Activated effector memory CD4-positive, alpha-beta T cell treated with Interleukin-2 at 50 U/mL for 16 hours (primary cell): ENCODE measurements at places on chromosomes 12 and 14.

GRCh38 chr14:75041613-75042012, 9.7 kb downstream of the MLH3 start:
- DNase-seq: no peak

- DNase-seq: no peak
These were observed 123.7 kb upstream of the NTF3 start for GRCh38 chr12:5308216-5308615.

- DNase-seq: no peak
These were observed 1061.0 kb upstream of the TMEM132C start for GRCh38 chr12:127205781-127206555.

DNA sequence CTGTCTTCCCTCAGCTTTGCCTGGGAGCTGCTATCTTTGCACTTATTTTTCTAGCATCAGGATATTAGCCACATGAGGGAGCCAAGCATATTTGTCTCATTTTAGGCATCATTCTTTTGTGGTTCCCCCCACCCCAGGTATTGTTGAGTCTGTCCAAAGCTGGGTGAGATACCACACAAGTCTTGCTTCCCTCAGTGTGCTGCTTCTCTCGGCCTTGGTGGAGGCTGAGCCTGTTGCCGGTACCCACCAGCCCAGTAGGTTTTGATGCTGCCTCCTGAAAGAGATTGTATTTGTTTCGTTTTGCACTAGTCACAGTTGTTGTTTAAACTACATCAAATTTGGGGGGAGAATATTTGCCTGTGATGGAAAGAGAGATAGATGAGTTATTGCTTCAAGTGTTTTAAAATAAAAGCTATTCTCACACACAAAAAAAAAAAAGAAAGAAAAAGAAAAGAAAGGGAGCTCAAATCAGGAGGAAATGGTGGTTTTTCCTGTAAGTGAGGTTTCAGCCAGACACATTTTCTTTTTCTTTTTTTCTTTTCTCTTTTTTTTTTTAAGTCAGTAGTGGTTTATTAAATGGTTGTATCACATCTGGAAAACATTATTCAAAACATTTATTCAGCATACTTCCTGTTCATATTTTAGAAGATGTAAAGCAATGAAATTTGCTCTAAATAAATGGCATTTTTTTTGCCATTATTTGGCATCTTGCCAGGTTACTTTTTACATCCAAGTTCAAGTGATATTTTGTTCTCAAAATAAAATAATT, 58.5 kb downstream of the SLC4A8 start:
- DNase-seq: no peak

DNA sequence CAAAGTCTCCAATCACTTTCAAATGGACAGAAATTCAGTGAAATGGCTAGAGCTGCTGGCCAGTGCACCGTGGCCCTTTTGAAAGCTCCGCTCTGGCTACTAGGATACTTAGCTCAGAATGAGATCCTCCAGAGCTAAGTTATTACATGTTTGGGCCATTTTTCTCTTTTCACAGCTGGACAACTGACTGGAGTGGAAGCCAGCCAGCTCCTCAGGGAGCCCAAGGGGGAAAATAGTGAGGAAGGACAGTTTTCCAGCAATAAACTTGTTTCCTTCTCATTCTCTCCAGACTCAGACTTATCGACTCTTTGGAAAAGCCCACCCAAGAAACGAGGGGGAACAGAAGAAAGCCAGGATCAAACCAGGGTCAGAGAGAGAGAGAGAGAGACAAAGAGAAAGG, 266.0 kb downstream of the KSR2 start:
- DNase-seq: no peak

DNA sequence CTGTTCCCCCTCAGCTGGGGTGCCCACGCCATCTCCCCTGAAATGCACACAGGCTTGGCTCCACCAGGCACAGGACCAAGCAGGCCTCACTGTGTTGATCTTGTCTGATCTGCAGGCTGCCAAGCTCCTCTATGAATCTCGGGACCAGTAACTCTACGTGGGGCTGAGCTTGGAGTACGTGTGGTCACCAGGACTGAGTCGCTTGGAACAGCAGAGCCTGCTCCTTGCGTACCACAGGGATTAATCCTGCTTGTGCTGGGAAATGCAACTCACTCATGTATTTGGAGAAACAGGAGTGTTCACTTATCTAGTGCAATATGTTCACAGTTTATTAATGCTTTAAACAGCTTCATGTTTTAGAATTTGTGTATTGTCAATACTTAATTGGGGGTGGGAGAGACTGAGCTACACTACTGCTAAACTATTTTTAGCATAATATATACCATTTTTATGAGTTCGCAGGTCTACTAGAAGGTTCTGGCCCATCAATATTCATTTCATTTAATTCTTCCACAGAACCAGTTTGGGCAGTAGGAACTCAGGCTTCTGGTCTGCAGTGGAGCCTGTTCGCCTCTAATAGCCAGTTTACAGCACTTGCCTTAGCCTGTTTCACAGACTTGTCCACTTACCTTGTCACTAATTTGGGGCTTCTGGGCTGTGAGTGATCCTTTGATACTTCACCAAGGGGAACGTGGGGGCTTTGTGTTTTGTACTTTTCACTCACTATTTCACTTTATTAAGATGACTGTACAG, 17.4 kb downstream of the ZFYVE21 start:
- DNase-seq: no peak

GRCh38 chr12:99157946-99158345, 489.6 kb upstream of the GARIN6 start:
- no peak for DNase-seq

DNA sequence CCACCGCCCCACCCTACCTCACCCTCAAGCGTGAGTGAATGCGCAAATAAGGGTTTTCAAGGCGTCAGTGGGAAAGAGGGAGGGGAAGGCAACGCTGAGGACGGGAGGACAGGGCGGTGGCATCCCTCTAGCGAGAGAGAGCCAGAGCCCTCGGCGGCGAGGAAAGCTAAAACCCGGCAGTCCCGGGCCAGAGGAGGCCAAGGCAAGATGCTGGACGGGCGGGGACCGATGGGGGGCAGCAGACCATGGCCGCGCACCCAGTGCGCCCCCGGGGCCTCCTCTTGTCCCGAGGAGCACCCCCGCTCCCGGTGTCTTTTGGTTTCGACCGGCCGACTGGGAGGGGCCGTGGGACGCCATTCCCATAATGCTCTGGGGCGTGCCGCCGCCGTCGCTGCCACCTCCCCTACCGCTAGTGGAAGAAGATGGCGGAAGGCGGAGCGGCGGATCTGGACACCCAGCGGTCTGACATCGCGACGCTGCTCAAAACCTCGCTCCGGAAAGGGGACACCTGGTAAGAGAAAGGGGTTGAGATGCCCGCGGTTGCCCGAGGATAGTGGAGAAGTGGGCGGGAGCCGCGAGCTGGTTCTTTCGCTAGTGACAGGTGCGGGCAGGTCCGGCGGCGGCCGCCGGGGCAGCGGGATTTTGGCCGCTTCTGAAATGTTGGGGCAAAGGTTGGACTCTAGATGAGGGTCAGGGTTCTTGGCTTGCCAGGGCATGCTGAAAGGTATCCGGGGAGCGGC, at the start of gene USP15:
TSS of gene USP15 (plus strand) at position 412 of the 740 bp plus-strand sequence. CDS start at position 423, 11 bp downstream.
- DNase-seq: peak; percentile 96

DNA sequence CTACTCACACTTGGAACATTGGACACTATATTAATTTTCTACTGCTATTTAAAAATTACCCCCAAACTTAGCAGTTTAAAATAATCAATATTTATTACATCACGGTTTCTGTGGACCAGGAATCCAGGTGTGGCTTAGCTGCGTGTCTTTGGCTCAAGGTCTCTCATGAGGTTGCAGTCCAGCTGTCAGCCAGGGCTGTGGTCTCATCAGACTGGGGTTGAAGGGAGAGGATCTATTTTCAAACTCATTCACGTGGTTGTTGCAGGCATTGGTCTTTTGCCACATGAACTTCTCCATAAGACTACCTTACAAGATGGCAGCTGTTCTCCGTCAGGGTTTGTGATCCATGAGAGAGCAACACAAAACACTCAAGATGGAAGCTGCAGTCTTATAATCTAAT, 343.0 kb downstream of the BCAT1 start:
- DNase-seq: no peak

DNA sequence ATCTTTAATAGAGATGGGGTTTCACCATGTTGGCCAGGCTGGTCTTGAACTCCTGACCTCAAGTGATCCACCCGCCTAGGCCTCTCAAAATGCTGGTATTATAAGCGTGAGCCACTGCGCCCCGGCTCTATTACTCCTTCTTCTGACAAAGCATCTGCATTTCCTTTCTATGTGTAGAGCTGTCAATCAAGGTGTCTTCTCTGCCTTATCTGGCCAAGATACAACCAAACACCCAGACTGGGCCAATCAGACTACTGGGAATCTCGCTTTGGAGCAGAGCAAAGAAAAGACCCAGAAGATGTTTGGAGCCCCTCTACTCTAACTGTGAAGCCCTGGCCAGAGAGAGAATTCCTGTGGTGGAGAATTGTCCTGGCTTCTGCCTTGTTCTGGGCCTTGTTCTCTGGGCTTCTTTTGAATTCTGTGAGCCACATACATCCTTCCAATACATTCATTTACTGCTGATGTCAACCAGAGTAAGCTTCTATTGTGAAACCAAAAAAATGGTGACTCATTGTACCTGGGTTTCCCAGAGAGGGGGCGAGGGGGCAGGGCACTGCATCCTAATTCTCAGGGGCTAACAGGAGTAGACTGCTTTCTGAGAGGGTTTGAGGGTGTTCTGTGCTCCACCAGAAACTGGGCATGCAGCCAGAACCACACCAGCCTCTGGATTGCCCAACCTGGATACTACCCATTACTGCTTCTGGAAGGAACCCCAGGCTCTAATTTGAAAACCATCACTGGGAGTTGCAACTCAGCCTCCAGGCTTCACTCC, 18.8 kb upstream of the FLVCR2 start:
- DNase-seq: no peak

GRCh38 chr14:52349731-52350130, 35.6 kb downstream of the PTGER2 start:
- no peak for DNase-seq

DNA sequence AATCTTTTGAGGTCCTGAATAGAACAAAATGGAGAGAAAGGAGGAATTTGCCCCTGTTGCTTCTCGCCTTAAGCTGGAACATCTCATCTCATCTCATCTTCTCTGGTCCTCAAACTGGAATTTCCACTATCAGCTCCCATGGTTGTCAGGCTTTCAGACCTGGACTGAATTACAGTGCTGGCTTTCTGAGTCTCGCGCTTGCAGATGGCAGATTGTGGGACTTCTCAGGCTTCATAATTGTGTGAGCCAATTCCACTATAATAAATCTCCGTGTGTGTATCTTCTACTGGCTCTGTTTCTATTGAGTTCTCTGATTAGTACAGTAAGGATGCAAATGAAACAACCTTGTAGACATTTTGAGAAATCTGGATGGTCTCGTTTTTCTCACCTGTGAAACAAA, 199.0 kb downstream of the TMEM117 start:
- DNase-seq: no peak

GRCh38 chr12:12266389-12266872, 413 bp downstream of the LRP6 start:
- DNase-seq: no peak

GRCh38 chr14:76995279-76996035, 33.1 kb downstream of the IRF2BPL start:
- no peak for DNase-seq

GRCh38 chr14:80388980-80389711, 177.8 kb upstream of the DIO2 start:
- DNase-seq: no peak

GRCh38 chr14:95829321-95829720, 47.3 kb upstream of the TUNAR start:
- DNase-seq: no peak

DNA sequence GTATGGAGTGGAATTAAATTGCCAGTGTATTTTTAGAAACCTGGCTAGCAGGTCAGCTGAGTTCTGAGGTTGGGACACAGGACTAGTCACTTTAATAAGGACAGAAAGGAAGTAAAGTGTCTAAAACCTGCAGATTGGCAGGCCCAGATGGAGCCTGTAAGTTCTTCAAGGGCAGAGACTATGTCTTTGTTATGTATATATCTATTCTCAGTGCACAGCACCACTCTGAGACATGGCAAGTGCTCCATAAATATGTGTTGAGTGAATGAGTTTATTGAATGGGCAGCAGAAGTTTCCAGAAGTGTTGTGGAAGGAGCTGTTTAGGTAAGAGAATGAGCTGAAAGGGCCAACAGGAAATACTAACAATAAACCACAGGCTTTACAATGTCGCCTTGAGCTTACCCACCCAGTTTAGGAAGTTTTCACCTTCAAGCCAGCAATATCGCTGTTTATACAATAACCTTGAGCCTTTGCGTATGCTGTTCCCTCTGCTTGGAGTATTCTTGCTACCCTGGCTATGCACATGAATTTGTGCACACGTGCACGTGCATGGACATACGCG, 109.5 kb upstream of the TMPO start:
- DNase-seq: no peak

DNA sequence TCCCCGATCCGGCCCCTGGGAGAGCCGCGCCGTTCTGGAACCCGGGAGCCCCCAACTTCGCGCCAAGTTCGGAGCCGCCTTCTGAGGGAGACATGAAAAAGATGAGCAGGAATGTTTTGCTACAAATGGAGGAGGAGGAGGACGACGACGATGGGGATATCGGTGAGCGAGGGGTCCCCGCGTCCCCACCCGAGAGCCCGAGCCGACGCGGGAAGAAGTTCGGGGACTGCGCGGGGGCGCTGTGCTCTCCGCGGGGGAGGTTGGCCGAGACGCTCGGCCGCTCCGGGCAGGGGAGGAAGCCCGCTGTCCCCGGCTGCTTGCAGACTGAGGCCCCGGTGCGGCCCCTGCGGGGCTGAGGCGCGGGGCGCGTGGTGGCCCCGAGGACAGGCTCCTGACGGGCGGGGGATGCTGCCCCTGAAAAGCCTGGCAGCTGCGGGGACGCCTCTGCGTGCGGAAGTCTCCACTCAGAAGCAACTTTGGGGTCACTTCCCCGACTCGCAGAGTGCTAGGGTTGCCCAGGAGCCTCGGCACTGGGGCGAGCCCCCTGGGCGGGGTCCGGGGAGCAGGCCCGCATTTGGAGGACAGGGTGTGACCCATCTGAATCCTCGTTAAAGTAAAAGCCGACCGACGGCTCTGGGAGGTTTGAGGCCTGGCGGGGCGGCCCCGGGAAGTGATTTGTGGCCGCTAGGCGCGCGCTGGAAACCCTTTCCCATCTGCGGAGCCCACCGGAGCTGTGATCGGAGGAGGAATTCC, 511 bp downstream of the ANO6 start:
- peak; percentile 43 for DNase-seq

DNA sequence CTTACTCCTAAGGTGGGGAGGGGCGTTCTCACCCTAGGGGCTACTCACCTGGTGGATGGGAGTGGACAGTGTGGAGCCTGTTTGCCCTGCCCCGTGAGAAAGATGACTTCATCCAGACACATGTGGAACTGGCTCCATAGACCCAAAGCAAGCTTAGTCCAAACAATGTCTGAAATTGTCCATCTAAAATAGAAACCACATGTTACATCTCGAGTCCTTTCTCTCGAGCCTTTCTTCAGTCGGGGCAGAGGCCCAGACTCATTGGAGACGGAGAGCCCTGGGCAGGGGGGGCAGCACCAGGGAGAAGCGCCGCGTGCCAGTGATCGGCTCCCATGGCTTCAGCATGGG, 4.3 kb downstream of the SIVA1 start:
- no peak for DNase-seq

- DNase-seq: no peak
These were observed 497.1 kb downstream of the RPS29 start for GRCh38 chr14:49089107-49089506.

- DNase-seq: no peak
These were observed 77.3 kb downstream of the PDE3A start for GRCh38 chr12:20445687-20446086.

- DNase-seq: no peak
These were observed 12.5 kb upstream of the GALNT6 start for GRCh38 chr12:51403681-51404136.
